ENCODE measurements at places on chromosomes 1 and 21. TPM values are rescaled to one million over a fixed set of nuclear protein-coding genes. Genes with fewer than 3 reads are reported as not detected.
A peak's percentile ranks its signal among the peaks of the same experiment; 100 is the strongest.

DNA sequence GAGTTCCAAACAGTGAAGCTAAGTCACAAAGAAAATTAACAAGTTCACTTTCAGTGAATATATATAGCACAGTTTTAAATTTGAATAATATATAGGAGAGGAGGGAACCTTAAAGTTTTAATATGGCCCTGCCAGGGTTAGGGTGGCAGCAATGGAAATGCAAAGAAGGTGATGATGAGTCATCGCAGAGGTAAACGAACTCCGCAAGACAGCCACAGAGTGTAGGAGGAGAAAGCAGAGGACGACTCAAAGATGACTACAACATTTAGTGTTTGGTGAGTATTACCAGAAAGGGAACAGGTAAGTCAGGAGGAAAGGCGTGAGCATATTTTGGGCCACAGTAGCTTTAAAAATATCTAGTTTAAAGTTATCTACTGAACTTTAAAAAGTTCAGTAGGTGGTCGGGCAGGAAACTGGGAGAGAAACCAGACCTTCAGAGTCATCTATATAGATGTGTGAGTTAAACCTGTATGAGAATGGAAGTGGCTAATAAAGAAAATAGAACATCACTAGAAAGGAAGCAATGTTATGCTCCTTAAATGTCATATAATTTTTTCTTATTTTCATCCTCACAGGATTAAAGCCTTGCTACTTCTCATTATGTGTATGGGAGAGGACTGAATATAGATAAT lies 75.7 kb downstream of the UCHL5 start:
- no peak for DNase-seq

DNA sequence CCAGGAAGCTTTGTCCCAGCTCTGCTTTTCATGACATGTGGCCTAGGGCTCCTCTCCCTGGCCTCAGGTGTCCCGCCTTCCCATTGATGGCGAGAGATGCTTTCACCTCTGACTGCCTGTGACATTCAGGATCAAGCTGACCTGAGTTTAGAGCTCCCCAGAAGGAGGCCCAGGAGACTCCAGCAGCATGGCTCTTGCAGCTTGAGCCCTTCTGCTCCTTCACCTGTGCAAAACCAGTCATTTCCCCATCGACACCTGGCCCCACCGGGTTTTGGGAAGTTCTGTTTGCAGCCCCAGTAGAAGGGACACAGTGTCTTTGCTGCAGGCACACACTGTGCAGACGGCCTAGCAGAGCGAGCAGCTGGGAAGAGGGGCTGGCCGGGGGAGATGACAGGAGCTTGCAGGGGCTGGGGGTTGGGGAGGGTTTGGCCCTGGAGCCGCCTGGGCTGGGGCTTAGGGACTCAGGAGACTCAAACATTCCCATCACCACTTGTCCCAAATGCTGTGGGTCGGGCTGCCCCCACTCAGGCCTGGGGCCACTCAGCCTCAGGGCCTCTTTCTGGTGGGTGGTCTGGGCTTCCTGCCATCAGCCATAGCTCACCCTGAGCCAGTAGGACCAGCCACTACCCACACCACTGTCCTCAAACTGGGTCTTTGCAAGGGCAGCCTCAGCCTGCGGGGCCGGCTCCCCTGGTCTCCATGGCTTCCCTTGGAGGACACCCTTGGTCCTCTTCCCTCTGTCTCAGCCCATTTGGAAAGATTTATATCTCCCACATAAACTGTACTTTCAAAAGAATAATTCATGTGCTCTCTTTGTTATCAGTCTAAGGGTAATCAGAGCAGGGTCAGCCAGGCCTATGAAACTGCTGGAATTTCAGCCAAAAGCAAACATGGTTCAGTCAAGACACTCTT lies 3.8 kb upstream of the EDN2 start:
- no peak for DNase-seq

DNA sequence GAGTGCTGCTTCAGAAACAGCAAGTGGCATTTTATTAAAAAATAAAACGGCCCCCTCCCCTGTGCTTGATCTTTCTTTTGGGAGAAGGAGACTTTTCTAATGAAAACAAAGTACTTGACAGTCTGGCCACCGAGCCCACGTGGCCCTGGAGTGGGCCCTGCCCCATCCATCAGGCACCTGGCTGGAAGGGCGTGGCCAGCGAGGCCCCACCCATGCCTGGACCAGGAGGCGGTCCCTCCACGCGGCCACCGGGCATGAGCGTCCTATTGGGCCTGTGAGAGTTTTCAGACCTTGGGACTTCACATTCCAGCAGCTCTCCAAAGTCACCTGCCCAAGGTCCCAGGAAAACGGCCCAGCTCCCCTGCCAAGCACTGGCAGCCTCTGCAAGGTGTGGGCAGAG lies 144.7 kb downstream of the CASZ1 start:
- DNase-seq: no peak

GRCh38 chr1:184597650-184598357 lies 156.9 kb downstream of the EDEM3 start:
- no peak for DNase-seq

- DNase-seq: peak; percentile 85
Measured at GRCh38 chr1:184193451-184193850, 141.9 kb downstream of the TSEN15 start.

Gene TMEM50B
- total RNA-seq: 32.8 TPM

GRCh38 chr1:193629875-193630274 lies 443.5 kb upstream of the B3GALT2 start:
- DNase-seq: no peak

- DNase-seq: no peak
Measured at GRCh38 chr1:95230256-95230655, 3.8 kb upstream of the RWDD3 start.

GRCh38 chr1:30085811-30086770 lies 637.3 kb downstream of the MATN1 start:
- peak; percentile 78 for DNase-seq

Gene DNM3
- 2.3 TPM for total RNA-seq

DNA sequence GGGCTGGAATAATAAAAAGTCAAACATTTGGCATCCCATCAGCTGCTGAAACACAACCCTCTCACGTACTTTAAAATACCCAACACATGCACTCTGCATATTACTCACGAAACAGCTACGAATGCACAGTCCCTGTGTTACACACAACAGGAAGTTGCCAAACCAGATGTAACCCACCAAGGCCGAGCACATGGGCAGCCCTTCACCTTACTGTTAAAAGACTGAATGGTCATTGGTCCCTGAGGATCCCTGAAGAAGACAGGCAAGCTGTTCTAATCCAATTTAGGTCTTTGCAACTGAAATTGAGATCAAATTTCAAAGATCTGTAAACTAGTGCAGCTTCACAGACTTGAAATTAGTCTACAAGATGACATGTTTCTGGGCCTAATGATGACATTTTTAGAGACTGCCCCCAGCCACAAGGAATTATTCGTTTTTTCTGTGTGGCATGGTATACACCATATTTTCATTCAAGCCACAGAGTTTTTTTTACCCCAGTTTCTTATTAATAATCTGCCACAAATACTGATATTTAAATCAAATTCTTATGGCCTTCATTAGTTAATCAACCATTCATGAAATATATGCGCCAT lies 25.6 kb upstream of the IER5 start:
- no peak for DNase-seq

GRCh38 chr1:162175379-162176081 lies 106.0 kb downstream of the NOS1AP start:
- no peak for DNase-seq

Gene TRIM45
- 15.3 TPM for total RNA-seq

DNA sequence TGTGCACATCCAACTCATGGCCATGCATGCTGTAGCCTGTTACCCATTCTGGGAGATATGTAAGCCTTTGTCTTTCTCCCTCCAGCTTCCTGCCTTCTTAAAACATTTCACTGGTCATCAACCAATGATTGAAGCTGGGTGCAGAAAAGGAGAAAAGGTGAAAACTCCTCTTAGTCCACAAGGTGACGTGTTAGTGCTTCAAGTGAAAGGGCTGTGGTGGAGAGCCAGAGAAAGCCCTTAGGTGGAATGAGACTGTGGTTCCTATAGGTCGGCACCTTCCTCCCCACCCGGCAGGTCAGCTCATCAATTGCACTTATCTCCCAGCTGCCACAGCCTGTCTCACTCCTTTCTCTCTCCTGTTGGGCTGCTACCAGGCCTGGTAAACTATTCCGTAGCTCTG lies 30.4 kb downstream of the ERG start:
- no peak for DNase-seq

DNA sequence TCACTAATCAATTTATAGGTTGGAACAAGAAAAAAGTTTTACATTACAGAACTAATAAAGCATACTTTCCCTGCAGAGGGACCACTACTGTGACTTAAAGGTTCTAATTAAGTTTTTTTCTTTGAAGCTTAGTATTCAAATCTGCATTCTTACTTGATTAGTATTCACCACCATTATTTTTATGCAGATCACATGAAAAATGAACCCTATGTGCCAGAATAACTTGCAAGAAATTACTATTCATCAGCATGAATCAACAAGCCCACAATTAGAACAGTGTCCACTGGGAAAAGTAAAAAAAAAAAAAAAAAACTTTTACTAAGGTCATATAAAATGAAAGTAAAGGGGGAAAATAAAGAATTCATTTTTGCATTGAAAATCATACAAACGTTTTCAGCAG lies 90.8 kb downstream of the SMYD3 start:
- no peak for DNase-seq

GRCh38 chr1:220336391-220337031 lies 64.3 kb upstream of the RAB3GAP2 start:
- DNase-seq: no peak

DNA sequence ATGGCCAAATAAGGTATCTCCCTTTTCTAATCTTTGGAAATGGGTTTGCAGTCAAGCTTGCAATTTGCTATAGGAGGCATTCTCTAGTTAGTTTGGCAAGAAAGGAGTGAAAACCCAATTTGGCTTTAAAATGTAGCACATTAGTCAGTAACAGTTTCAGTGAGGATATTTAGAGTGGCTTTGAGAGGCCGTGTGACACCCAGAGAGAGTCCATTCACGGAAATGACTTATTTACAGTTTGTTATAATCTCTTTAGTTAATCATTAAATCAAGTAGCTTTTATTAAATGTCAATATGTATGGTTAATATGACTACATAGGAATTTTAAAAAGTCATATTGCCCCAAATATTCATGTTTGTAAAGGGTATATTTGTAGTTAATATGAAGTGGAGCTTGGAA lies 9.6 kb downstream of the ZBTB18 start:
- DNase-seq: no peak

GRCh38 chr21:45264146-45264911 lies 23.4 kb downstream of the POFUT2 start:
- no peak for DNase-seq

DNA sequence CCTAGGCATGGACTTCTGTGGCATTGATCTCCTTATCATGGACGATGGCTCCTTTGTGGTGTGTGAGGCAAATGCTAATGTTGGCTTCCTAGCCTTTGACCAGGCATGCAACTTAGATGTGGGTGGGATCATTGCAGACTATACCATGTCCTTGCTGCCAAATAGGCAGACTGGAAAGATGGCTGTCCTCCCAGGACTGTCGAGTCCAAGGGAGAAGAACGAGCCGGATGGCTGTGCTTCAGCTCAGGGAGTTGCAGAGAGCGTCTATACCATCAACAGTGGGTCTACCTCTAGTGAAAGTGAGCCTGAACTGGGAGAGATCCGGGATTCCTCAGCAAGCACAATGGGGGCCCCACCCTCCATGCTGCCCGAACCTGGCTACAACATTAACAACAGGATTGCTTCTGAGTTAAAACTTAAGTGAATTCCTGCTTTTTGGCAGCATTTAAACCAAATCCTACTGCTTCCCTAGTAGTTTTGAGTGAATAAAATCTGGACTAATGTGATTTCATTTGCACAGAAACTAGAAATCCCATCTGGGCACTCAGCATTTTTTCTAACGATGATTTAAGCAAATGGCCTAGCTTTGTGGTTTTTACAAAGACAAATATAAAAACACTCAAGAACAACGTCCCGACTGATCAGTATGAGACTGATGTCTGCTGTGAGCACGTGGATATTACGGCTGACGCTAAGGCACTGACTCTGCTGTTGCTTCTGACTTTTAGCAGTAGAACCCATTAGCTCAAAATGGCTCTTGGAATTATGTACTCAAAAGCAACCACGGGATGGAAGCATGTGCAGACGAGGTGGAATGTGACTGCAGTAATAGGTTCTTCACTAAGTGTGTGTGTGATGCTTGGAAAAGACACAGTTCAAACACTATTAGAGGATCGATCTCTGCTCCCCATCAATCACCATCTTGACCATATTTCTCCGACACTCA lies 34.2 kb downstream of the RIMKLA start:
- DNase-seq: no peak

DNA sequence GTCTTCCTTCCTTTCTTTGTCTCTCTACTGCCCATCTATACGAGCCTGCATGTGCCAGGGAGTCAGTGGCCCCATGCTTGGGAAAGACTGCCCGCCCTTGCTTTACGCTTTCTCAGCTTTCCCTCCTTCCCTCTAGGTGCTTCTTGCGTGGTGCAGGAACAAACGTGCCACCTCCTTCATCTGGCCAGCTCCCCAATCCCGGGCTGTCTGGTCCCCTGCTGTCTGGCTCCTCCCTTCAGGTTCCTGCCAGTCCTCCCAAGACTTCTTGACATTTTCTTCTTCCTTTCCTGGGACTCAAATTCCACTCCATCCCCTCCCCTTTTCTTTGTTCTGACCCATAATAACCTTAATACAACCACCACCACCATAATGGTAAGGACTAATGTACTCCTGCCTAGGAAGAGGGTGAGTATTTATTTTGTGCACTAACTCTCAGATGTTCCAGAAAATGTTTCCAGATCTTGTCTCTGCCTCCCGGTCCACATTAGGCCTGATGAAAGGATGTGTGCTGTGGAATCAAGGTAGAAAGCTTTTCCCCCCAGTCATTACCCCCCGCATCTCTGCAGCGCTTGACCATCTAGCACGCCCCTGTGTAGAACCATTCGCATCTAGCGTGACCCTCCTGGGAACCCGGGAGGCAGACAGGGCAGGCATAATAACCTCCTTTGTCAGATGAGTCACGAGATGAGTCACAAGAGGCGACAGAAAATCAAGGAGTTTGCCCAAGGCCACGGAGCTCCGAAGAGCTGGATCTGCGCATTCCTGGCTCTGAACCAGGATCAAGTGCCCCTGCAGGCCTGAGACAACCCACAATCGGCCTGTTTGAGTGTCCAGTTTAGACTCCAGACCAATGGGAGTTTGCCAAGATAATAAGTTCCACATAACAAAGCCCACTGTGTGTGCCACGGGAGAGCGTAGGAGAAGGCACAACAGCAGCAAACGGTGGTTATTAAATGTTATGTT lies 60.1 kb upstream of the NEK2 start:
- DNase-seq: no peak

Data from left ventricle myocardium superior (tissue), 1 donor.